ENCODE measurements at places on chromosomes 3 and 15.

- no peak for DNase-seq
These were observed 1.2 kb upstream of the MAP1A start for GRCh38 chr15:43516185-43516584.

- DNase-seq, result no peak
These were observed 23.6 kb downstream of the PYGO1 start for GRCh38 chr15:55564347-55565145.

- no peak for DNase-seq
These were observed 186.3 kb upstream of the GPR149 start for GRCh38 chr3:154616298-154616697.

DNA sequence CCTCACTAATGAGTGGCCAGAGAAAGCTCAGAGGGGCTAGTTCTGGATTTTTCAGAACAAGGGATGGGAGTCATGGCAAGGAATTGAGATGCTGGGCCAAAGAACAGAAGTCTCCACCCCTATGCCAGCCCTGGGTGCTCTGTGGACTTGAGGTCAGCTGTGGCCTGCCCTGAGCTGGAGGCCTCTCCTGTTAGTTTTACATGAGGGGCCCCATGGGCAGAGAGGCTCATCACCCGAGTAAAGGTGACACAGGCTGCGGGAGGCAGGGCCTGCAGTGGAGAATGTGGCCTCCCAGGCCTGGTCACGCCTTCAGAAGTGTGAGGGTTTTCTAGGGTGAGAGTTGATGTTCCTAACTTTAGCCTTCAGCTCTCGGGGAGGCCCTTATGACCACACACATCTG lies 44.9 kb downstream of the ABHD5 start:
- no peak for DNase-seq

- peak; percentile 52 for DNase-seq
These were observed 163.4 kb downstream of the KLF13 start for GRCh38 chr15:31489801-31490646.

DNA sequence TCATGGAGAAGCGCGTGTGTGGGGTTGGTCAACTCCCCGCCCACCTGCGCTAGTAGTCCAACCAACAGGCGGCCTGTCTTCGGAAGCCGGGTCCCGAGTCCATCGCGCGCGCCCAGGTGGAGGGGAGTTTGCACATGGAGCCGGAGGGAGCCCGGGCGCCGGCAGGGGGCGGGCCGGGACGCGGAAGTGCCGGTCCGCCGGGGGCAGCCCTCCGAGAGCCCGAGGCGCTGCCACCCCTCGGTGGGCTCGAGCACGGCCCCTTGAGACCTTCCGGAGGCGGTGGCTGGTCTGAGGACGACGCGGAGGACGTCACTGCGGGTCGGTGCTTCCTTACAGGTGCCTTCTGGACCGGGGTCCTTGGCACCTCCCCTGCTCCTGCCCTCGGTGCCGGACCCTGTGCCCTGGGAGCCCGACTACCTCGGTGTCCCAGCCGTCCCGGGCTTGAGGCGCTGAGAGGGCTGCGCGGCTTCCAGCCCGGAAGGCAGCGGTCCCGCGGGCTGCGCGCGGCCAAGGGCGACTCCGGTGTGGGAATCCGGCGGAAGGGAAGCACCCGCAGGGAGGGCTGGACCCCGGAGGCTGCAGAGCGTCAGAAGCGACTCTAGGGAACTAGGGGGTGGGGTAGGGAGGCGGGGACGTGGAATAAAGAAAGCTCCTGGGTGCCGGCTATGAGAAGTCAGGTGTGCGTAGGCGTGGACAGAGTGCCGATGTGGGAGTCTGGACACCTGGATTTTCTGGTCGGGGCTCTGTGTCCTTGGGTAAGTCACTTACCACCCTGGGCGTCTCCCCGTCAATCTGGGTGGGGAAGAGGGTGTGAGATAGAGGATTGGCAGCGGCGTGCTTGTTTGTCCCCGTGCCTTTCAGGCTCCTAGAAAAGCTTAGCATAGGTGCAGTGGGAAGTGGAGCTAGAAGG lies 212.3 kb downstream of the FGF12 start:
- DNase-seq, result no peak

GRCh38 chr3:189606774-189607173 lies 24.4 kb upstream of the TP63 start:
- DNase-seq, result no peak

GRCh38 chr3:59677747-59678702 lies 628.2 kb upstream of the CFAP20DC start:
- DNase-seq, result no peak

DNA sequence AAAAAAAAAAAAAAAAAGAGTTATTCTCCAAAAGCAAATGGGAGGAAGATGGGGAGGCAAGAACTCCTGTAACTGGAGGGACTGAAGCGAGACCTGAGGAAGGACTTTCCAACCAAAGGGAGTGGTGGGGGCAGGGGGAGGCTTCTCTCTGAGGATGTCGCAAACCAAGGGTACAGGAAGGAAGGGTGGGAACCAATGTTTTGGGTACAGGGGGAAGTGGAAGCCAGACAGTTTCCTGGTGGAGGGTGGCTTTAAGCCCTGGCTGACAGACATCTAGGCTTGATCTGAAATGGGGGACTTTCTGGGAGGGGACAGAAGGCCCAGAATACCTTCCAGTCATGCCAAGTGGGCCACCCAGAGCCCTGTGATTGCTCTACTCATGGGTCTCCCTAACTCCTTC lies 27.0 kb downstream of the VIPR1 start:
- peak; percentile 44 for DNase-seq

DNA sequence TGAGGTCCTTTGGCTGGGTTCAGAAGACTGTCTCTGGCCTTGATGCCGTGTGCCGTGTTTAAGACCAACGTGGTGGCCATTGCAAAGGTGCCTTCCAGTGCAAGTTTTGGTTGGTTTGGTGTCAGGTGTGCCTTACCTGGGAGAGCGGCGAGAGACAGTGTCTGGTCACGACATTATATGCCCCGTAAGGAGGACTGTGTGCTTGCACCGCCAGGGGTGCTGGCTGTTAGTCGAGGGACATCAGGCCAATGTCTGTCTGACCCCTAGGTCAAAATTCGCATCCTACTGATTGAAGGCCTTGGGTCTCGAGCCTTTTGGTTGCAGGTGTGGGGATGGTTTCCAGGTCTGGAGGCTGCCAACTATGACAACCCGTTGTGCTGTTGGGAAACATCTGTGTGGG lies 111.9 kb downstream of the SNRPN start:
- no peak for DNase-seq

DNA sequence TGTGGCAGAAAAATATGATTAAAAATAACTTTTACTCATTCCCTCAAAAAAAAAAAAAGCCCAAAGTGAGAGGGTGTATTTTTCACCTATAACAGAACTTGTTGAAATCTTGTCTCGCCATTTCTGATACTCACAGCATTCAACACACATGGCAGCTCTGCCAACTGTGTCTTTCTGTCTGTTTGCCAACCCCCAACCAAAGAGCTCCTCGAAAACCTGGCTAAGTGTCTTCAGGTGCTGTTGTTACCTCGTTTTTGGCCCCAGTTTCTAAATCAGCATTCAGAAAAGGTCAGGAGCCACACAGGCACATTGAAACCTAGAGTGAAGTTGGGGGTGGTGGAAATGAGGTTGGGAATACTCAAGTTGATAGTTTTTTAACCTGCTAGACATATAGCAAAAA lies 123.5 kb downstream of the TMEM108 start:
- DNase-seq, result no peak

- DNase-seq, result peak; percentile 72
These were observed at the start of gene WNT7A for GRCh38 chr3:13879946-13880810. Gene WNT7A, minus strand, starts transcription at chr3:13880071. Its CDS starts 255 bp downstream, at chr3:13879816.

- no peak for DNase-seq
These were observed 7.7 kb downstream of the CCR9 start for GRCh38 chr3:45894015-45894414.

DNA sequence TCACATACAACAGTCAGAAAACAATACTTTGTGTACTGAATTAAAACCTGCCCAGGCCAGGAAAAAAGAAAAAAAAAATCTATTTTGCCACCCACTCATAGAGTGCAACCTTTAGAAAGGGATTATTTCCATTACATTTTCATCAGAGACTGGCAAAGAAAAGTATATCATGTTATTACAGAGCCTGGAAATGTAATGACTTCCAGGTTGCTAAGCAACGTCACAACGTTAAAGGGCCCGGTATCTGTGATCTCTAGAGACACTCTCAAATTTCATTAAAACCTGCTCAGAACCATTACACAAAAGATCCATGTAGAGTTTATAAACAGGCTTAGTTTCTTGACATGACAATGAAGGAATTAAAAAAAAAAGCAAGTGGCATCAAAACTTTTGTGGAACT lies 170.5 kb downstream of the CTNNB1 start:
- no peak for DNase-seq

DNA sequence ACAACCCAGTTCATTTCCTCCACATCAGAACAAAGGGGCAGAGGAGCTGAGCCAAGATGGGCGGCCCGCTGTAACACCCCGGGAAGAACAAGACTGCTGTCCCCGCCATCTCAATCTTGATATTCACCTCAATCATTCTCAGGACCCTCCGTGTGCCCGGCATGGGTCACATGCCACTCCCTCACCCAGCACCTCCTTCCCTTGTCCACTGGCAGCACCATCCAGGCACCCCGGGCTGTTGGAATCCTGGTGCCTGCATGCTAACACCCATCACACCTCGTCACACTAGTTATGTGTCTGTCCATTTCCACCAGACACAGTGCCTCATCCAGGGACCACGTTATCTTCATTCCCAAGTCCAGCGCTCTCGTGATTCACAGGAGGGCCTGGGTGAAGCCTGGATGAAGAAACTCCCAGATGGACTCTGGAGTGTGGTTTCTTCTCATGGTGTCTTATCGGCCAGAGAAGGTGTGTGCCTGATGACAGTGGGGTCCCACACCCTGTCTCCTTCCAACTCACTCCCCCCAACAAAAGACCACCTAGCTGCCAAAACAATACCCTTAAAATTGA lies 16.7 kb downstream of the MEGF11 start:
- no peak for DNase-seq

DNA sequence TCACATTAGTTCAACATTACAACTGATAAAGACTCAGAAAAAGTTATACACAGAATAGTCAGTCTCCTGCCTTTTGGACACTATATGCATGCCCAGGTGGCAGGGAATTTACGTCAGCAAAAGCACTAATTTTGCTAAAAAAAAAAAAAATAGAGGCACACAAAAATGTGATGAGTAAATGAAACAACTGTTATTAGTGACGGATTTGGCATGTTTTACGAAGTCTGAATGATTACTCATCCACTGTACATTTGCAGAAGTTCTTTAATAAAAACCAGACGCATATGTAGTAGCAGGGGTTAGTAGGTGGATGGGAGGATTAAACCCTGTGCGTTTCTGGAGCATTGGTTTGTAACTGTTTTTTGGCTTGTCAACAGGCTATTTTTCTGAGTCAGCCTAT lies 99.0 kb downstream of the MITF start:
- DNase-seq, result no peak

DNA sequence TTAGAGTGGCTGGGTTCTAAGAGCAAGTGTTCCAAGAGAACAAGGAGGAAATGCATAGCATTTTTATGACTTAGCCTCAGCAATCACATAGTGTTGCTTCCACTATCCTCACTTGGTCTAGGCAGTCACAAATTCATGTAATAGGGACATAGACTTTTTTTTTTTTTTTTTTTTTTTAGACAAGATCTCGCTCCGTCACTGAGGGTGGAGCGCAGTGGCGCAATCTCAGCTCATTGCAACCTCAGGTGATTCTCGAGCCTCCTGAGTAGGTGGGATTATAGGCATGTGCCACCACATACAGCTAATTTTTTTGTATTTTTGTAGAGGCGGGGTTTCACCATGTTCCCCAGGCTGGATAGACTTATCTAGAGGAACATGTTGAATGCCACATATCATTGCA lies 4.7 kb upstream of the GNB4 start:
- no peak for DNase-seq

- DNase-seq, result peak; percentile 57
These were observed 16.8 kb downstream of the LPP start for GRCh38 chr3:188170461-188171459.

GRCh38 chr3:176776622-176777175 lies 420.6 kb downstream of the TBL1XR1 start:
- DNase-seq, result no peak

GRCh38 chr15:88388686-88389085 lies 78.5 kb downstream of the MRPL46 start:
- DNase-seq, result no peak

DNA sequence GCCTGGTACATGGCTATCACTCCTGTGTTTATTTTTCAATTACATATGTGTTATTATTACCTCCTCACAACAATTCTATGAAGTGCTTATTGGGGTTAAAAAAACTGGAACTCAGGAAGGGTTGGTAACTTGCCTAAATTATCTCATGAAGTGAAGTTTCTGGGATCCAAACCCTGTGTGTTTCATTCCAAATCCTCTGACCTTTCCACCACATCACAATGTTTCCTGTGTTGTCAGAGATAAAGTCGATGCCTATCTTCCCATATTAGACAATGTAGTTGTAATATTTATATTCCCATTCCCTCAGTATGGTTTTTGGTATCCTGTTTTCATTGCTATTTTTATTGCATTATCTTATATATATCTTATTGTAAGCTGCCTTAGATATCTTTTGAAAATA lies 269.1 kb upstream of the CFAP20DC start:
- DNase-seq, result no peak

GRCh38 chr3:48236531-48236930 lies 4.4 kb upstream of the ZNF589 start:
- DNase-seq, result no peak

GRCh38 chr3:5341610-5342009 lies 154.1 kb downstream of the EDEM1 start:
- DNase-seq, result no peak

GRCh38 chr3:38314764-38315487 lies 31.7 kb upstream of the XYLB start:
- DNase-seq, result no peak
